GM13977 (cell line): ENCODE measurements at places on chromosomes 1 and 21.

DNA sequence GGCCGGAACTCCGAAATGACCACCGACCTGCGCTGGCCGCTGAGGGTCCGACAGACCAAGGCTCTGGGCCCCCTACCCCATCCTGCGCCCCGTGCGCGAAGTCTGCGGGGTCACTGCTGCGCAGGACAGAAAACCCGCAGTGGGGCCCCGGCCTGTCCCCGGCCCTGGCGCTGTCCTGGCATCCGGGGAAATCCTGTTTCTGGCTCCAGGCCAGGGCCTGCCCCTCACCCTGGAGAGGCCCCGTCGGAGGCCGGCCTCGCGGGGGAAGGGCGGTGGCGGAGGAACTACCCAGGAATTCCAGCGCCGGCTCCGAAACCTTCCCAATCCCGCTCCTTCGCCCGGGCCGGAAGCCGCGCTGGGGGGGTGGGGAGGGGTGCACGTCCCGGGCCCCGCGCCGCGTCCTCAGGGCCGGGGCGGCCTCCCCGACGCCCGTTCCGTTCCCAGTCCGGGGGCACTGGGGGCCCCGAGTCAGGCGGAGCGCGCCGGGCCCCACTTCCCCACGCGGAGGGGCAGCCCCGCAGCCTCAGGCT is 77.0 kb downstream of the MORN1 start:
- DNase-seq: no peak

- DNase-seq: no peak
Observed at GRCh38 chr1:46653405-46653958, 14.7 kb downstream of the ATPAF1 start.

DNA sequence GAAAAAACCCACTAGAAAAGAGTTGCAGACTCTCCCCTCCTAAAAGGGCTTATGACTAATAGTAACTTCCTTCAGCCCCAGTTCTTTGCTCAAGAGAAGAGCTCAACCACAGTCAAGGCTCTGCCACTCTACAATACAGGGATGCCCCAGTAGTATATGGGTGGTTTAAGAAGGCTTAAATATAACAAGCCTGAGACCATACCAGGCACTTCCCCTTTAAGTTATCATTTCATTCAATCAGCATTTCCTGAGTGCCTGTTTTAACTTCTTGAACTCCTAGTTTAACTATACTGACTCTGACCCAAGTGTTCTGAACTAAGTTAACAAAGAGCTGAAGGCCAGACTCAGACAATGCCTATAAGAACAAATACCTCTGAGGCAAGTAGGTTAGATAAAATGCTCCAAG is 19.8 kb downstream of the PRPF38A start:
- no peak for DNase-seq

- DNase-seq: no peak
Observed at GRCh38 chr1:14969006-14969405, 184.5 kb upstream of the TMEM51 start.

DNA sequence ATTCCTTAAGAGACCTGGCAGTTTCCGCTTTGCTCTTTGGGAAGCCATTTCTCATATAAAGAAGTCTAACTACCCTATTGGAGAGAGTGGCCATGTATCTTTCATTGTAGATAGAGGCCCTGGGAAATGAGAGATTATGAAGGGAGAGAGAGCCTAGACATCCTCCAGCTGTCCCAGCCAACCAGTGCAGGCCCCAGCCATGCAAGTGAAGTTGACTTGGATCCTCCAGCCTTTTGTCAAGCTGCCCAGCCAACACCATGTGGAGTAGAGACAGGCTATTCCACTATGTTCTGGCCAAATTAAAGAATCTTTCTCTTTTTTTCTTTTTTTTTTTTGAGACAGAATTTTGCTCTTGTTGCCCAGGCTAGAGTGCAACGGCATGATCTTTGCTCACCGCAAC is 7.1 kb upstream of the ANP32E start:
- DNase-seq: no peak

- peak; percentile 76 for DNase-seq
Observed at GRCh38 chr1:43358121-43358745, 548 bp upstream of the CDC20 start.

DNA sequence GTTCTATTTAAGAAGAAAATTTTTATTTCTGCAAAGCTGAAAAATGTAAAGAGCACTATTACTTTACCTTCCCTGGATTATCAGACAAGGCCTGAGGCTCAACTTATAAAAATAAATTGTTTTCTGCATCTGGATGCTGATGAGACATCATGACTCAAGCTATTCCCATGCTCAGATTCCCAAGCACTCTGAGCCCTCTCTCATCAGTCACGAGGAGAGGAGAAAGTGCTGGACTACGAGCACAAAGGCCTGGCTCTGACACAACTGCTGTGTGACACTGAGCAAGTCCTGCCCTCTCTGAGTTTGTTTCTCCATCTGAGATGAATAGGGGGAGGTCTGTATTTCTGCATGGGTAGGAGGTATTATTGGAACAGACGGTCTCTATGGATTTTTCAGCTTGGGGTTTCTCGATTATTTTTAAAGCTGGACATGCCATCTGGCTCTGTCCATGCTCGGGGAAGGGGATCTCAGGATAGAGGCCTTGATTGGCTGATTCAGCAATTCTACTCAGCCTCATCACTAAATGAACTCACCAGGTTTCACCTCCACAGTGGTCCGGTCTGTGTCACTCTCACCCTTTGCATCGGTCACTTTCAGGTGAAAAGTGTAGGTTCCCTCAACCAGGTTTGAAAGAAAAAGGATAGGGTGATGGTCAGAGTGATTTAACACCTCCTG is 107.7 kb downstream of the KIAA0319L start:
- no peak for DNase-seq

GRCh38 chr1:214165850-214166374 is 115.0 kb upstream of the SMYD2 start:
- no peak for DNase-seq

DNA sequence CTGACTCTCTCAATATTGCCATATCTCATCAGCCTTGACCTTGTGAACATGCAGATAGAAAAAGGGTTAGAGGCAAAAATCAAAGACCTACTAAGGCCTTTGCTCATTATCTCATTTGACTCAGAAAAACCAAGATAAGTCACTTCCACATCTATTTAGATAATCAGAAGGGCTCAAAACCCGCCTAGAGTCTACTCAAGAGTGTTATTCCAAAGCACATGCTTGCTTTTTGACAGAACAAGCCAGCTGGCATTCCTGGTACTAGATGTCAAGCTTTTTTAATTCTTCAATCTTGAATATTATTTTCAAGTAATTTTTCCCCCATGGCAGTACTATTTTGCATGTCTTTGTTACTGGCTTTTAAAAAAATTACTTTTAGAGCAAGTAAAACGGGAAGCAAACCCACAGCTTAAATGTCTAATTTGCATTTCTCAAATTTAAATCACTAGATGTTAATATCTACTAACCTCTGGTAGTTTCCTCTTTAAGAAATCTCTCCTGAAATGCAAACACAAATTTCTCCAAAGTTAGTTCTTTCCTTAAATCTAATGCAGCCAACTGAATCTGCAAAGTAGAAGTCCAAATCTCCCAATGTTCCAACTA is 51.5 kb downstream of the APP start:
- DNase-seq: no peak

DNA sequence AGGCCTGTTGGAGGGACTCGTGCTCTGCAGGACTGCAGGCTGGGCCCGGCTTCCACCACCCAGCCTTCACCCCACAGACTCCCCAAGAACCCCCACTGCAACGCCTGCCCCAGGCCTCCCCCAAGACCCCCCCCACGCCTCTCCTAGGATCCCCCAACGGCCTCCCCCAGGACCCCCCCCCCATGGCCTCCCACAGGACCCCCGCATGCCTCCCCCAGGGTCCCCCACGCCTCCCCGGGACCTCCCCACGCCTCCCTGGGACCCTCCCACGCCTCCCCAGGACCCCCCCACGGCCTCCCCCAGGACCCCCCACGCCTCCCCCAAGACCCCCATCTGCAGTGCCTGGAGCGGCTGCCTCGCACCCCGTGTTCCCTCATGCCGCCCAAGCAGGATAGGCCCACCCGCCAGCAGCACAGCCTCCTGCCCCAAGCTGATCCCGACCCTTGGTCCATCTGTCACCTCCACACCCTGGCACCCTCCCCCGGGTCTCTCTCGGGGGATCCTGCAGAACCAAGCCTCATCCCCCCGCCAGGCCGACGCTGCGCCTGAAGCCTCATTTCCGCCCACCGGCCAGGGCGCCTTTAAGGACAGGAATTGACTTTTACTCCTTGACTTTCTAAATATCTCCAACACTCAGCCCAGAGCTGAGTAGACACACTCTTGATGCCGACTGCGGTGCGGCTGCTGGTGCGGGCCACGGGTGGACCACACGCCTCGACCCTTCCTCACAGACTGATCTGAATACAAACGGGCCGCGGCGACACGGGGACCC is 14.1 kb upstream of the RNF223 start:
- no peak for DNase-seq

- DNase-seq: no peak
Observed at GRCh38 chr21:32423320-32424190, 11.0 kb downstream of the EVA1C start.

DNA sequence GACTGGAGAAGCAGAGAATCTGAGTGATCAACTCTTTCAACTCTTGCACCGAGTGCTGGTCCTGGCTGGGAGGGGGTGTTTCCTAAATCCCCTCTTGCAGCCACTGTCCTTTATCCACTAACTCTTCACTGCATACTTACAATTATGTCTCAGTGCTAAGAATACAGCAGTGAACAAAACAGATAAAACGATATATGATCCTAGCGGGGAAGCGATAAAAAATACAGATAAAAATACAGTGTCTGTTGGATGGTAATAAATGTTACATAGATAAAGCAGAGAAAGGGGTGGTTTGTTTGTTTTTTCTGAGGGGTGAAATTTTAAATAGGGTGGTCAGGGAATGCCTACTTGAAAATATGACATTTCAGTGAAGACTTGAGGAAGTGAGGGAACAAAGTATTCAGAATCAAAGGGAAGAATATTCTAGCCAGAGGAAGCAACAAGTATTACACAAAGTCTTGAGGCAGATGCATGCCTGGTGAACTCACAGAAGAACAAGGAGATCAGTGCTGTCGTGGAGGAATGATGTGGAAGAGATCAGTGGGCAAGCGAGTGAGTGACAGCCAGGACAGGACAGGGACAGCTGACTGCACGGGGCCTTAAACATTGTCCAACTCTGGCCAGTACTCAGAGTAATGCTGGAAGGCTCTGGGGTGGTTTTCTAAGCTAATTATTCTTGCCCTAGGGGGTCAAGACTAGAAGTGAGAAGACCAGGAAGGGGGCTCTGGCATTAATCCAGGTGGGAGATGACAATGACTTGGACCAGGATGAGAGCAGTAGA is 110.0 kb downstream of the APP start:
- no peak for DNase-seq

DNA sequence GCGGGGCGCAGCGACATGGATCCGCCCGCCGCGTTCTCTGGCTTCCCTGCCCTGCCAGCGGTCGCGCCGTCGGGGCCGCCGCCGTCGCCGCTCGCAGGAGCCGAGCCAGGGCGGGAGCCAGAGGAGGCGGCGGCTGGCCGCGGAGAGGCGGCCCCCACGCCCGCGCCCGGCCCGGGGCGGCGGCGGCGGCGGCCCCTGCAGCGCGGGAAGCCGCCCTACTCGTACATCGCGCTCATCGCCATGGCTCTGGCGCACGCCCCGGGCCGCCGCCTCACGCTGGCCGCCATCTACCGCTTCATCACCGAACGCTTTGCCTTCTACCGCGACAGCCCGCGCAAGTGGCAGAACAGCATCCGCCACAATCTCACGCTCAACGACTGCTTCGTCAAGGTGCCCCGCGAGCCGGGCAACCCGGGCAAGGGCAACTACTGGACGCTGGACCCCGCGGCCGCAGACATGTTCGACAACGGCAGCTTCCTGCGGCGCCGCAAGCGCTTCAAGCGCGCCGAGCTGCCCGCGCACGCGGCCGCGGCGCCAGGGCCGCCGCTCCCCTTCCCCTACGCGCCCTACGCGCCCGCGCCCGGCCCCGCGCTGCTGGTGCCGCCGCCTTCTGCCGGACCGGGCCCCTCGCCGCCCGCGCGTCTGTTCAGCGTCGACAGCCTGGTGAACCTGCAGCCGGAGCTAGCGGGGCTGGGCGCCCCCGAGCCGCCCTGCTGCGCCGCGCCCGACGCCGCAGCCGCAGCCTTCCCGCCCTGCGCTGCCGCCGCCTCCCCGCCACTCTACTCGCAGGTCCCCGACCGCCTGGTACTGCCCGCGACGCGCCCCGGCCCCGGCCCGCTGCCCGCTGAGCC is 459 bp downstream of the FOXE3 start:
- no peak for DNase-seq

DNA sequence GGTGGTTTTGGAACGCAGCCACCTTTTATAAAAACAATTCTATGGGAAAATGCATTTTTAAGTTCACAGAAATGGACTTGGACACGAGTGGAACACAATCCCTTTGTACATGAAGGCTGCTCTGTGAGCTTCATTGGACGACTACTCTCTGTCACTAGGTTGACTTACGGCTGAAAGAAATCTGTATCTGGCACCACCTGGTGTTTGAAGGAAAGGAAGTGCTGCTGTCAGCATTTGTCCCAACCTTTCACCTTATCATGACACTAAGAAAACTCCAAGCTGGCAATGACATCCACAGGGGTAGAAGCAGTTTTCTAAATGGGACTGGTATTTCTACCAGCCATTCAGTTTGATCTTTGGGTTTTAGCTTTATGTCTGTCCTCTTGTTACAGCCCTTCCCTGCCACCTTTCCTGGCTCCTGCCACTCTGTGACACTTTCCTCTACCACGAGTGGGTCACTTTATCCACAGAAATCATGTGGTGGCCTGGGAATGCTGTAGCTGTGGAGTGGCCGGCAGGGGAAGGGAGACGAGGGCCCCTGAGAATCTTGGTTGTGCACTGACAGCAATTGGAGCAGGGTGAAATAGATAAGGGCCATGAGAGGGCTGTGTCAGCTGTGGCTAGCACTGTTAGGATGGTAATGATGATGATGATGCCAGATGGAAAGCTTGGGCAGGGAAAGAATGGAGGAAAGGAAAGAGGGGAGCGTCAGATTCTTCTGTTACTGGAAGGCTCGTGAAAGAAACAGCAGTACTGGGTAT is 85.2 kb downstream of the TBX19 start:
- DNase-seq: no peak

- no peak for DNase-seq
Observed at GRCh38 chr21:34201481-34201858, 128.1 kb downstream of the MRPS6 start.

- DNase-seq: no peak
Observed at GRCh38 chr1:187276677-187277076, 447.9 kb downstream of the PLA2G4A start.

DNA sequence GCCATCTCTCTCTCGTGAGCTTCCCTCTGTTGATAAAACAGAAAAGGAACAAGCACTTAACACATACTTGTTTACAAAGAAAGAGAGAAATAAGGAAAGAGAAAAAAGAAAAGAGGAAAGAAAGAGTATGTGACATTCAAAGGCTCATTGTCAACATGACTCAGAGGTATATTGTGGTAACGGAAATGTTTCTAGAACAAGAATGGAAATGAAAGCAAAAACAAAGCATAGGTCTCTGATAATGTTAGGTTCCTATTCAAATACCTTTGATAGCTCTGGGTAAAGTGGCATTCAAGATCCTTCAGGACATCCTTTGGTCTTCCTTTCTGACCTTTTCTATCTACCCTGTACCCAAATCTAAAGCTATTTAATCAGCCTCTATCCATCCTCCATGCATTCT is 67.4 kb upstream of the DMRTA2 start:
- DNase-seq: no peak
